ENCODE measurements at places on chromosomes 5 and 9.

GRCh38 chr5:144510845-144511579 is 340.3 kb downstream of the KCTD16 start:
- no peak for DNase-seq

DNA sequence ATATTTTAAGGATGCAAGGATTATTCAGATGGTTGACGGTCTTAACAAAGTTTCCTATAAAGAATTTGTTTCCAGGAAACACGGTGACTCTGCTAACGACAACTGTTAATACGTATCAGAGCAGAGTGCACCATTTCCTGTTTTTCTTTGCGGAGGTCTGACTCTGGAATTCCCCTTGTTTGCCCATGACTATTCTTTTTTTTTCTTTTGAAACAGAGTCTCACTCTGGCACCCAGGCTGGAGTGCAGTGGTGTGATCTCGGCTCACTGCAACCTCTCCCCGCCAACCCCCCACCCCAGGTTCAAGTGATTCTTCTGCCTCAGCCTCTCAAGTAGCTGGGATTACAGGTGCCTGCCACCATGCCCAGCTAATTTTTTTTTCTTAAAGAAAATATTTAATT is 115.9 kb downstream of the CDC42SE2 start:
- no peak for DNase-seq

GRCh38 chr5:170627271-170627670 is 123.5 kb downstream of the KCNIP1 start:
- DNase-seq: no peak

DNA sequence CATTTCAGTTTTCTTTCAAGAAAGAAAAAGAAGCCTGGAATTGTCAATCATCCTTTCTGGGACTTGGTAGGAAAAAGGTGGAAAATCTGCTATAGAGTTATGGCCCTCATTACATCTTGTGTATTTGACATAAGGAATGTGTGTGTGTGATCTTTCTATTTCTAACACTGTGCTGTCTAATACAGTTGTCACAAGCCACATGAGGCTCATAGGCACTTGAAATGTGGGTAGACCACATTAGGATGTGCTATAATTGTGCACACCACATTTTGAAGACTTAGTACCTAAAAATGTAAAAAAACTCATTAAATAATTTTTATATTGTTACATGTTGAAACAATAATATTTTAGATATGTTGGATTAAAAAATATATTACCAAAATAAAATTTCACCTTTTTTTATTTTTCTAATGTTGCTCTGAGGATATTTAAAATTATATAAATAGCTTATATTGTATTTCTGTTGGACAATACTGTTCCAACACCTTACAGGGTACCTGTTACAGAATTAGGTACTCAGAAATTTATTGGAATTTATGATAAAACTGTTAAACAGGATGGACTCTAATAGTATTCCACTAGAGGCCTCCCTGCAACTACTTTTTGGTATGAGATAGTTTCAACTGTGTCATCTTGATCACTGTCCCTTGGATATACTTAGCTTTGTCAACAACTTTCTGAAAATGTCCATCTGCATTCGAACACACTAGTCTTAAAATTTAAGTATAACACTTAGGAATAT is 18.4 kb downstream of the MSANTD3 start:
- DNase-seq: no peak

GRCh38 chr9:136786451-136786850 is 4.7 kb upstream of the TMEM141 start:
- no peak for DNase-seq

- no peak for DNase-seq
These were observed 1.6 kb downstream of the FNIP1 start for GRCh38 chr5:131795228-131795627.

- DNase-seq: no peak
These were observed 6.2 kb downstream of the TERT start for GRCh38 chr5:1288439-1289335.

GRCh38 chr5:78925129-78925876 is 59.8 kb downstream of the ARSB start:
- DNase-seq: no peak

DNA sequence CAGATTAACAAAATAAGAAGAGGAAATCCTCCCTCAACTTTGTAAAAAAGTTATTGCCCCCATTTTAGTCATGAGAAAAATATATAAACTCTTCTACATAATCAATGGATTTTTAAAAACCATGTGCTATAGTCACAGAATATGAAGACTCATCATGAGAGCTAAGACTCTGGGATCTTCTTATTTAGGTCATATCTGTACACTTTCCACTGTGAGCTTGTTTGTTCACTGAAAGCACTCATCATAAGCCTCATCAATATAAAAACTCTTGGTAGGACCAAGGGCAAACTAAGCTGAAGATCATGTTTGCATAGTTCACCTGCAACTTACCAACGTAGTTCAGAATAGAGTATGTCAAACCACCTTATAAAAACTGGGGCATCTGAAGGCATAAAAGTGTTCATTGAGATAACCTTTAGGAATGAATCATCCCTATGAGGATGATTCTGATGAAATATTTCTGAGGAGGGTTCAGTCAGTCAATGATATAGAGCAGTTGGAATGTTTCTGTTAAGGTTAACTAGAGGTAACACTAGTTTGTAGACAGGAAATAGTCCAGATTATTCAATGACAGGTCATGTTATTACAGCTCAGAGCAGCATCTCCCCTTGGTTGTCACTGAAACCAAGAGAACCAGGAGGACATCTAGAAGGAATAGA is 289.9 kb upstream of the SMC2 start:
- no peak for DNase-seq

DNA sequence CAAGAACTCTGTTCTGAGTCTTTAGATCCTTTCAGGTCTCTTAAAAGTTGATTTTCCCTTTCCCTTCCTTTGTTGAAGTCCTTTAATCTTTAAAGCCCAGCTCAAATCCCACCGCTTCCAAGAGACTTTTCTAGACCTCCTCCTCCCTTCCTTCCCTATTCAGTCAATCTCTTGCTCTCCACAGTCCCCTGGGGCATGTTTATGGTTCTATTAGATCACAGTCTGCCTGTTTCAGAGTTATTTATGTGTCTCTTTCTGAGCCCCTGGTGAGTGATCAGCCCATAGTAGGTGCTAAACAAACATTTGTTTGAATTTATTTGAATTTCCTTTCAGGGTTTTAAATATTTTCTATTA is 7.2 kb upstream of the ARSI start:
- no peak for DNase-seq

DNA sequence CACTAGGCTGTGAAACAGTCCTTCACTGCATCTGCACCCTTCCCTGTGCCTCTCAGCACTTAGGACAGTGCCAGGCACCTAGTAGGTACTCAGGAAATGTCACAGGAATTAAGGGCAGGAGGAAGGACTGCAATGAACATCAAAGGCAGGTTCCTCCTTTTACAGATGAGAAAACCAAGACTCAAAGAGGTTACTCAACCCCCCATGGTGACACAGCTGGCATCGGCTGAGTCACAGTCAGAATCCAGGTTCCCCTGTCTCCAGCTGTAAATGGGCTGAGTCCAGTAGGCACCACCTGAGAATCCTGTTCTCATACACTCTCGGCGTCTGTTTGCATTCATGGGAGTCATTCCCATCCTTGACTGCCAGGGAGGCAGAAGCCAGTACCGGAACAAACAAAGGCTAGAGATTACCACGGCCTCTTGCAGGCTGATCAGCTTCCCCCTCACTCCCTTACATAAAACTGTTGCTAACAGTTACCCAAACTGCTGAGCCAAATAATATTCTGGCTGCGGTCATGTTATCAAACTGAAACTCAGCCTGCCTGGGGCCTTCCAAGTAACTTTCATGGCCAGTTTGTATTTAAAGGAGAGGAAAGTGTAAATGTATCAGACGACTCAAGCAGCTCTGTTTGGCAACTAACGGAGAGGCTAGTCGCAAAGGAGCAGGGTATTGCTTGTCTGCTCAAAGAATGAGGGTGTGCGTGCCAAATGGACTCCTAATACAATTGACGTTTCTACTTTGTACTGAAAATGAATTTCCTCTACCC is 201.7 kb downstream of the PAPPA start:
- peak; percentile 31 for DNase-seq

DNA sequence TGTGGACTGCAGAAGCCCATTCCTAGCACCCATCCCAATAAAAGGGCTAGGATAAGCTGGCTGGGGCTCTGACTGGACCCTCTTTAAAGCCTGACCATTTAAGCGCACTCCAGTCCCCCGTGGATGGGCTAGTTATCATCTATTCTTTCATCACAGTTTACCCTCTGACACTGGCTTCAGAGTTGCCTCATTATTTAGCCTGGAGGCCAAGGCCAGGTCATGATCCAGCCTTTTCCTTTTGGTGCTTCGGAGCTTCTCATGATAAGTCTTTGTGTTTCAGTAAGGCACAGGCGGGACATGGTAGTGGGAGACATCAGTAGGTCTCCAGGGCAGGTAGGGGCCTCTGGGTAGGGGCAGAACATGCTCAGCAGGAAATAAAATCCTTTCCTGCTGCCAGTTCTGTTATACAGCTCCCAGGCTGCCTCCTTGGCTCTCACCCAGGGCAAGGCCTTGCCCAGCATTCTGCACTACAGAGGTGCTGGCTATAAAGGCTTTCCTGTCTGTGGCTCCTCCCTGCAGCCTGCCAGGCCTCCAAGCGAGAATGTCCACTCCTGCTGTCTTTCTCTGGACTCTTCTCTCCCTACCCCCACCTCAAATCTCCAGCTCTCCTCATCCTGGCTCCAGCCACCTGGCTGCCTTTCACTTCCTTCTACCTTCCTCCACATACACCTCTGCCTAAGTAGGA is 128.8 kb downstream of the FSTL4 start:
- DNase-seq: no peak

GRCh38 chr5:126540631-126541030 is 54.4 kb downstream of the ALDH7A1 start:
- no peak for DNase-seq

DNA sequence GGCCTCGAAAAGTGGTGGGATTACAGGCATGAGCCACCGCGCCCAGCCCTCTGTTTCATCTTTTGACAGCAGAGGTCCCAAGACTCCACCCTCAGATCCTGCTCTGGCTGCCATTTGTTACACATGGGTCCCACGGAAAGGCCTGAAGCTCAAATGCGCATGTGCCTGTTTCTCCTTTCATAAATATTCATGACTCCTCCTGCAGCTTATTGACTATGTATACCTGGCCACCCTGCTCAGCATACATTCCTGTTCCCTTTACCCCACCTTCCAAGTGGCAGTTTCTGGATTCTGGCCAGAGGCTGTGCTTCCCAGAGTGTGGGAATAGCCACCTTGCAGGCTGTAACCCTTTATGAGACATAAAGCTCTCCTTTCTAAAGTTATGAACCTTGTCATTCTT is 46.5 kb downstream of the AUH start:
- DNase-seq: no peak

DNA sequence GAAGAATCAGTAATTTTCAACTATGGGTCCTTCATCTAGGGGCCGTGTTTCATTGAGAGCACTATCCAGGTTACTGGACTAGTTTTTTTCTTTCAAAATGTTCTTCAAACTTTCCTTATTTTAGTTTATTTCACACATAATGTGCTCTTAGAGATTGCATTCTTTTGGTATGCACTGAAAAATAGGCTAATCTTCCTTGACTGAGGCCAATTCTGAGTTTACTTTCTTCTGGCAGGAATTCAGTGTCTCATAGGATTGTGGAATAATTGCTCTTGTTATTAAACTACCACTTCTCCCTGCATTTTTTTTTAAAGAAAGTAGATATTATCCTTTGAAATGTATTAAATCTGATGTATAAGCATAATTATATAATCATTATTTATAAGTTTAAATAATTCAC is 624.5 kb downstream of the RAB3C start:
- DNase-seq: no peak

DNA sequence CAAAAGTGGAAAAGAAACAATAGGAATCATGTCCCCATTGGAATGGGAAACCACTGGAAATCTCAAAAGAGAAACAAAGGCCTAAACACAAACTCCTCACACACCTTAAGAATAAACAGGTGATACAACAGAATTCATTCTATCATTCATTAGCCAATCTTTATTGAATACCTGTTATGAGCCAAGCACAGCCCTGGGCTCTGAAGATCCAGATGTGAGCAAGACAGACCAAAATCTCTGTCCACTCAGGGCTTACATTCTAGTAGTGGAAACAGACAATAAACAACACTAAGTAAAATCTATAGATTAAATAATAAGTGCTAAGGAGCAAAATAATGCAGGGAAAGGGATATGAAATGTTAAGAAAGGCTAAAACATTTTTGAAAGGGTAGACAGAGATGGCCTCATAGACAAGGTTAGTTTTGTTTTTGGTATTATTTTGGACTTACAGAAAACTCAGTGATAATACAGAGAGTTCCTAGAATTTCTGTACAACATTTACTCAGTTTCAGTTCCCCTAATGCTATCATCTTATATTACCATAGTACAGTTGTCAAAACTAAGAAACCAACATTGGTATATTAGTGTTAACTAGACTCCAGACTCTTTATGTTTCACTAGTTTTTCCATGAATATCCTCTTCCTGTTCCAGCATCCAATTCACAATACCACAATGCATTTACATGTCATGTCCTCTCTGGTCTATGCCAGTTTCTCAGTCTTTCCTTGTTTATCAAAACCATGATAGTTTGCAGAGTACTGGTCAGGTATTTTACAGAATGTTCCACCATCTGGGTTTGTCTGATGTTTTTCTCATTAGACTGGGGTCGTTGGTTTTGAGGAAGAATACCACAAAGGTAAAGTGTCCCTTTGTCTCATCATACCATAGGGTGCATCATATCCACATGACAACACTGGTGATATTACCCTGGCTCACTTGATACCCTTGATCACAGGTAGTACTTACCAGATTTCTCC is 103.7 kb downstream of the SIL1 start:
- DNase-seq: no peak

DNA sequence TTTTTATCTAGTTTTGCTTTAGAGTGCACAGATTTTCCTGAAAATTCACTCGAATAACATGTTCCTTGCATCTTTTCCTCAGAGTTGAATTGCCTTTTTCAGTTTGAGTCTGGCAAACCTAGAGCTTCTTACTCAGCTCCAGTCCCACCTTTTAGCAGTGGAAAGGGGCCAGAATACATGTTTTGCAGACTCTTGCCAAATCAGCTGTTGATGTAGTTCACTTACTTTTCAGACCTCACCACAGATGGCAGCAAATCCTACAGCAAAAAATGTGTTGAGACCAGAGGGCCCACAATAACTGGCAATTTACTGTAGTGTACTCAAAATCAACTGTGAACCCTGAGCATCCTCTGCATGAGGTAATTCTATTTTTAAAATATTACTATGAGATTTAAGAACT is 545.2 kb upstream of the ACO1 start:
- DNase-seq: no peak

GRCh38 chr5:82676661-82677060 is 398.5 kb upstream of the RPS23 start:
- no peak for DNase-seq

DNA sequence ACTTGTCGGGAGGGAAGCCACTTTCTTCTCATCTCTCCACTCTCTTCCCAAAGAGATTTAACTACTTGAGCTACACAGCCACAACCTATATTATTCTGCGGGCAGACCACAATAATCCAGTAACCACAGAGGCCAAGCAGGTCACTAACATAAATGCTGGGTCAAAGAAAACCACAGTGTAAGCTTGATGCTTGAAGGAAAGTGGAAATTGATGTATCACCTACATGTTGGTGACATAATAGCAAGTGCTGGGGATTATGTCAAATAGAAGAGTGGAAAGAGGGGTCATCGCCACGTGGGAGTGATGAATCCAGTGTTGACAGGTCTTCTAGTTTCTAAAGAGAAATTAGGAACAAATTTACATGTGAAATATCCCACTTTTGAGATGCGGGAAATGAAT is 40.9 kb downstream of the RFK start:
- DNase-seq: no peak
